ENCODE measurements at places on chromosomes 3 and 15.

- no peak for DNase-seq
Observed at GRCh38 chr3:65210026-65210814, 522.4 kb upstream of the ADAMTS9 start.

DNA sequence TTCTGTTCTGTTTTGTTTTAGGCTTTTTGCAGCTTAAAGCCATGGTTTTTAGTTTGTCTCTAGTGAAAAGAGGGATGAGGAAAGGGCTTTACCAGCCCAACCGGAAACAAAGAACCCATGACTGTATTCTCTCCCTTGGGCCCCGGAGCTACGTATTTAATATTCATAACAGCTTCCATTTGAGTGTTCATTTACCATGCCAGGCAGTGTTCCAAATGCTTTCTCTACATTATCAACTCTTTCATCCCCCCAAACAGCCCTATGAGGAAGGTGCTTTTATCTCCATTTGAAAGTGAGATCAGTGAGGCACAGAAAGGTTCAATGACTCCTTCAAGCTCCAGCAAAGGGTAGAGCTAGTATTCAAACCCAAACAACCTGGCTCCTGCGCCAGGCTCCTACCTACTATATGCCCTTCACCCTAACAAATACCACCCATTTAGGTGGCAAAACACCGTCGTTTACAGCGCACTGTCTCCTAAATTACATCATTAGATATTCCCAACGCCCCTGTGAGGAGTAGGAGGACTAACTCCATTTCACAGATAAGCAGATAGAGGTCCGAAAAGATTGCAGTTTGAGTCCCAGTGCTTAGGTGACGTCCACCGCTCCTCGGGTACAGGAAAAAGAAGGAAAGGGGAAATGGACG lies 27.9 kb downstream of the GTPBP8 start:
- peak; percentile 36 for DNase-seq

- DNase-seq: no peak
Observed at GRCh38 chr3:45777746-45778386, 18.5 kb downstream of the SLC6A20 start.

DNA sequence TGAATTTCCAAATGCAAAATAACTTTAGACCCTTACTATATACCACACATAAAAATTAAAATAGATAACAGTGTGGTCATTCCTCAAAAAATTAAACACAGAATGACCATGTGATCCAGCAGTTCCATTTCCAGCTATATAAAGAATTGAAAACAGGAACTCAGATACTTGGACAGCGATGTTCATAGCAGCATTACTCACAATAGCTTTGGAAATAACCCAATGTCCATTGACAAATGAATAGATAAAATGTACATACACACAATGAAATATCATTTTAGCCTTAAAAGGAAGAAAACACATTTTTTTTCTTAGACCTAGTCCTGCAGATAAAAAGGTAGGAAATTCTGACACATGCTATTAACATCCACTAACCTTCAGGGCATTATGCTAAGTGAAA lies 26.7 kb downstream of the RAD51 start:
- DNase-seq: no peak

DNA sequence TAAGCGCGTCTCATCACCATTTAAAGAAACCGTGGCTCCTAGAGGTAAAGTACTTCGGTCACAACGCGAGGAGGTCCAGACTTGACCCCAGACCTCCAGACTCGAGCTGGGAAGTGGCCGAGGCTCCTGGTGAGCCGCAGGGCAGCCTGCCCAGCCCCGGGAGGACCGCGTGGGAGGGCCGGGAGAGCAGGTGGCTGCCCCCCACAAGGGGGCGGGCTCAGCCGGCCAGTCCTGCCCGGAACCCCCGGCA lies at the start of gene SLC27A2:
TSS of gene SLC27A2 (plus strand) at position 228 of the 250 bp plus-strand sequence. CDS start 232 bp downstream, outside the sequence.
- DNase-seq: no peak

GRCh38 chr3:158792709-158793108 lies 9.1 kb upstream of the MFSD1 start:
- no peak for DNase-seq

GRCh38 chr3:30282154-30282696 lies 324.2 kb upstream of the TGFBR2 start:
- DNase-seq: no peak

GRCh38 chr15:69415381-69415780 lies 1.2 kb downstream of the KIF23 start:
- no peak for DNase-seq
